ENCODE measurements at places on chromosomes 7 and 10.

- H3K4me3 ChIP-seq, result no peak overlapping the region
- DNase-seq, result no peak
- H3K27ac ChIP-seq, result no peak overlapping the region
- no peaks in the 10 kb centered on the region for H3K27me3 ChIP-seq
- no peaks in the 10 kb centered on the region for H3K36me3 ChIP-seq
- no peaks in the 10 kb centered on the region for H3K4me1 ChIP-seq
Observed at GRCh38 chr10:131776496-131776895, 124.3 kb upstream of the PPP2R2D start.

DNA sequence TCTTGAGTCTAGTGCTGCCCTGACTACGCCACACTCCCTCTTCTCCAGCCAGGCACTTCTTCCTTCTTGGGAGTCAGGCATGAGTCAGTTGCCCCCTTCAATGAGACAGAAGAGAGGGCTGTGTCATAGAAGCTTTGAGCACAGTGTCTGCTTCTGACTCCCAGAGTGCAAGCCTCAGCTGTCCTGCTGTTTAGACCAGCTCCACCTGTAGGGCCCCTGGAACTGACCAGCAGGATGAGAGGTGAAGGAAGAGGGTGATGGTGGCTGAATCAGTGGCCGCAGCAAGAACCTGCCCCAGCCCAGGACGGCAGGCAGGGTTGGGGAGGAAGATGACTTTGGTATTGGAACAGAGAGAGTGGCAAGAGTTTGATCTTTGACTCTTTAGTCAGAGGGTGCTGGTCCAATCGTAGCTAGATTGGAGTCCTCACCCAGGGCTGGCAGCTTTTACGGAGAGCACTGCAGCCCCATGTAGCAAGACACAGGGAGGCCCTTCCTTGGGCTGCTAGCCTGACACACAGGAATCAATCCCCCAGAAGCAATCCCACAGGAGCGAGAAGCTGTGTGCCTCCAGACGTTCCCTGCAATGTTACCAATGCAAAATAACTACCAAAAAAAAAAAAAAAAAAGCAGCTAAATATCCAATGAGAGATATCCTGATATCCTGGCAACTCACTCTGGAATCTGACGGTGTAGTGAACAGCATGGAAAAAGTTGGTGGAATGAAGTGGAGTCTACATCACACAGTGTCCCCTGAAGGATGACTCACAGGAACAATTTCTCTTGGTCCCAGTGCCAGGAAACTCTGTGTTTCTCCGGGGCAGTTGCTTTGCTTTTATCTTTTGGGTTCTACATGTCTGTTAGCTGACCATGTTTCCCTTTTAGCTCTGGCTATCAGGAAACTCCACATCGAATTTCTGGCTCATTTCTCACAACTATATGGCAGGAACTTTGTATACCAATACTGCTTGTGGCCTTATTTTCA, 6.9 kb downstream of the C10orf62 start:
- no peak overlapping the region for H3K4me3 ChIP-seq
- no peak for DNase-seq
- H3K27ac ChIP-seq, result peak overlapping the region; percentile 93
- no peaks in the 10 kb centered on the region for H3K36me3 ChIP-seq

- no peak overlapping the region for H3K4me3 ChIP-seq
- H3K27me3 ChIP-seq, result no peaks in the 10 kb centered on the region
- H3K4me1 ChIP-seq, result no peaks in the 10 kb centered on the region
- no peak overlapping the region for H3K27ac ChIP-seq
Observed at GRCh38 chr7:15303357-15303756, 258.5 kb downstream of the AGMO start.

- H3K27me3 ChIP-seq, result no peaks in the 10 kb centered on the region
- H3K4me3 ChIP-seq, result no peak overlapping the region
- H3K27ac ChIP-seq, result no peak overlapping the region
- no peaks in the 10 kb centered on the region for H3K36me3 ChIP-seq
- H3K4me1 ChIP-seq, result no peaks in the 10 kb centered on the region
- DNase-seq, result no peak
Observed at GRCh38 chr7:115387137-115387536, 465.2 kb downstream of the MDFIC start.

DNA sequence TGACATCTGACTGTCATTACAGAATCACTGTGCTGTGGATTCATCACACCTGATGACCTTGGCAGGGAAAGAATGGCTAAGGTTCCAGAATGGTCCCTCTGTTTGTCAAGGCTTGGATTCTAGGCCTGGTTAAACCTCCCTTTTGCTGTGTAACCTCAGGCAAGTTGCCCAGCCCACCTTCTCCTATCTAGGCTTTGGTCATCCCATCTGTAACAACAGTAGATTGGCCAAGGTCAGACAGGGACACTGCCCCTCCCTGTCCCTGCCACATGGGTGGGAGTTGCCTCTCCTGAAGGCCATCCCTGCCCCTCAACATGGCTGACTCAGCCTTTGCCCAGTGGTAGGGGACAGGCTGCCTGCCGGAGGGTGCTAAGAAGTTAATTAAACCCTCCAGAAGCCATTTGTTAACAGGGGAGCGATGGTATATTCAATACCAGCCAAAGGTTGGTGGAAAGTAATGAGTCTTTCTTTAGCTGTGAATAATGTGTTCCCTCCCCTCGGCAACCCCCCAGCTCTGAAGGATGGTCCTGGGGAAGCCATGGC, 149.8 kb upstream of the PCBD1 start:
- no peaks in the 10 kb centered on the region for H3K4me1 ChIP-seq
- DNase-seq, result no peak
- no peaks in the 10 kb centered on the region for H3K27me3 ChIP-seq
- H3K4me3 ChIP-seq, result no peak overlapping the region
- H3K27ac ChIP-seq, result no peak overlapping the region
- H3K36me3 ChIP-seq, result no peaks in the 10 kb centered on the region

GRCh38 chr7:54995610-54996363, 23.0 kb upstream of the EGFR start:
- H3K4me1 ChIP-seq, result no peaks in the 10 kb centered on the region
- DNase-seq, result peak; percentile 57
- no peaks in the 10 kb centered on the region for H3K27me3 ChIP-seq
- H3K4me3 ChIP-seq, result no peak overlapping the region
- H3K36me3 ChIP-seq, result no peaks in the 10 kb centered on the region

- no peak overlapping the region for H3K4me3 ChIP-seq
- DNase-seq, result no peak
- no peaks in the 10 kb centered on the region for H3K4me1 ChIP-seq
- H3K27me3 ChIP-seq, result no peaks in the 10 kb centered on the region
- H3K36me3 ChIP-seq, result no peaks in the 10 kb centered on the region
Observed at GRCh38 chr10:129244298-129244697, 222.7 kb upstream of the MGMT start.

DNA sequence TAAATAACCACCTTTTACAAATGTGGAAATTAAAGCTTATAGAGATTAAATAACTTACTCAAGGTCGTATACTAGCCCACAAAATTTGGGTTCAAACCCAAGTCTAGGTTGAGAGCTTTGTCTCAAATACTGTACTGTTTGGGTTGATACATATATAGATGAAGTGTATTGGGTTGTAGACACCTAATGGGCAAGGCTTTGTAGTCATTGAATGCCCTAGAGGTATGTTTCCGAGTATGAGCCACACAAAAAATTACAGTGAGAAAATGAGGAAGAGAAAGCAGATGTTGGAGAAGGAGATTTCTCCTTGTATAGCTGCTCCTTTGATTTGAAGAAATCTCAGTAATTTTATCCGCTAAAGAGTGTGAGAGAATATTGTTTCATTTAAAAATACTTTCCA, 60.6 kb downstream of the C1GALT1 start:
- H3K36me3 ChIP-seq, result peaks cover 22% of the 10 kb centered on the region
- no peak overlapping the region for H3K4me3 ChIP-seq
- H3K27me3 ChIP-seq, result no peaks in the 10 kb centered on the region
- H3K4me1 ChIP-seq, result no peaks in the 10 kb centered on the region

GRCh38 chr7:34307540-34307939, 350.5 kb upstream of the NPSR1 start:
- no peak overlapping the region for H3K27ac ChIP-seq
- no peaks in the 10 kb centered on the region for H3K27me3 ChIP-seq
- DNase-seq, result no peak
- H3K4me1 ChIP-seq, result no peaks in the 10 kb centered on the region

- H3K36me3 ChIP-seq, result peaks cover 53% of the 10 kb centered on the region
- H3K4me3 ChIP-seq, result no peak overlapping the region
- DNase-seq, result no peak
Observed at GRCh38 chr10:17237915-17238444, 9.9 kb downstream of the VIM start.

- H3K36me3 ChIP-seq, result no peaks in the 10 kb centered on the region
- no peaks in the 10 kb centered on the region for H3K27me3 ChIP-seq
- no peak for DNase-seq
- H3K4me1 ChIP-seq, result peaks cover 9% of the 10 kb centered on the region
- H3K27ac ChIP-seq, result no peak overlapping the region
Observed at GRCh38 chr10:14240253-14241189, 90.2 kb downstream of the FRMD4A start.

GRCh38 chr7:104758504-104758903, 255.5 kb upstream of the KMT2E start:
- H3K27ac ChIP-seq, result no peak overlapping the region
- H3K4me1 ChIP-seq, result no peaks in the 10 kb centered on the region
